IPS DF 6.9 (cell line): ENCODE measurements at places on chromosomes 2 and 18.

DNA sequence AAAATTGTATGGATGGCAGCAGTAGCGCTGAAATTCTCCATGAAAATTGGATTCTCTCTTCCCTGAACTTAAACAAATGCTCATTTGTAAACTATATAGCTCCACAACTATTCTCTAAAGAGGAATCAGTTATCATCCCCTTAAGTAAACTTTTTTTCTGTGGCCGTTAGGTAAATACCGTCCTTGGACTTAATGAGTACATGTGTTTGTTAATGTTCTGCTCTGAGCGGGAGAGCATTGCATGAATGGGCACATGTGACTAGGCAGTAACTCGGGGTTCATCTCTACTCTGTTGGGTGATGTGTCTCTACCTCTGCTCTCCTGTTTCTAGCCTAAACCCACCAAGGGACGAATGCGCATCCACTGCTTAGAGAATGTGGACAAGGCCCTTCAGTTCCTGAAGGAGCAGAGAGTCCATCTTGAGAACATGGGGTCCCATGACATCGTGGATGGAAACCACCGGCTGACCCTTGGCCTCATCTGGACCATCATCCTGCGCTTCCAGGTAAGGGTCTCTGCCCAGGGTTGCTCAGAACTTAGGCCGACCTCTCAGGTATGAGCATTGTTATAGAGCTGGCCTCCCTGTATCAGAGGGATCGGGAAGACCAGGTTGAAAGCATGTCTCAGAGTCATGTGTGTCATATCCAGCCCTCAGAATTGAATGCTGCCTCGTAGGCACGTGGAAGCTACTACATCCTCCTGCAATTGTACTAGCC is 111.5 kb upstream of the EML6 start:
- DNase-seq = no peak

DNA sequence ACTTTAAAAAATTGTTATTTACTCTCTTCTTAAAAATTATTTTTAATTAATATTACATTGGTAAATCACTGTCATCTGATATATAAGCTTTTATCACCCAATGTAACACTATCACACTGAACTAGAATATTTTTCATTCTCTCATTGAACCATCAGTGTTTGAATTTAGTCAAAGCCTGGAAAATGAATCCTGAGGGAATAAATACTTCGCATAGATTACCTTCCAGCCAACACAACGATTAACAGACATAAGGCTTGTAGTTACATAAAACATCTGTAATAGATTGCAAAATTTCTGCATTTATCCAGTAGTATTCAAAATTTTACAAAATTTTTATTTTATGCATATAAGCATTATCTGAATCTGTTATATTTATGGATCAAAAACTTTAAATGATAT is 314.9 kb downstream of the ERBB4 start:
- no peak for DNase-seq

DNA sequence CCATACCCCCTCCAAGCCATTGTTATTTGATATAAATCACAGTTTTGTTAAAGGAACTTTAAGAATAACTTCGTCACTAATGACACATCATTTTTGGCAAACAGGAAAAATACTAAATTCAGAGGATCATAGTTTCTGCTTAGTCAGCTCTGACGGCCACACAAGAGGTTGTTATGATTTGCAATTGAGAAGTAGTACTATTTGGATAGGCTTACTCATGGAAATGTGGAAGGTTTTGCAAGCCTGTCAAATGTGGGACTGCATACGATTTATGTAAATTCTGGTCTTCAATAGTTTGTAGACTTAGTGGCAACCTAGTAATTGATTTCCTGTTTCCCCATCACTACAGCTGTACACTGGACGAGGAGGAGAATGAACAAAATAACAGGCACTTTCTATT is 108.1 kb downstream of the ARHGEF33 start:
- DNase-seq = no peak

DNA sequence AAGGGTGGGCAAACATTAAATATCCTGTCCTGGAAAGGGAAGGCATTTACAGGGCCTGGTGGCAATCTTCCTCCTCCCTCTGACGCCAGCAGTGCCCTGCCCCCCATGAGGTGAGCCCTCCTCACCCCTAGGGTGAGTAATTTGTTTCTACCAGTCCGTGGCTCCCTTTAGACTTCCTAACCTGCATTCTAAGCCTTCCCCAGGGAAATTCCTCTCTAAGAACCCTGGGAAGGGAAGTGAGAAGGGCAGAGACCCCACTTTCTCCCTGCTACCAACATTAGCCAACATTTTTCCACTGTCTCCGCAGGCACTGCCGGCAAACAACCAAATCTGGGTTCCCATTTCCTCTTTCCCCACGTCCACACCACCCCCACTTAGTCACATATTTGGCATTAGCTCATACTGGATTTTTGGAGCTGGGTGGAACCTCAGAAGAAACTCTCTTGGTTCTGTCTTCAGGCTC is 69.3 kb downstream of the NRP2 start:
- DNase-seq = no peak

GRCh38 chr2:65075605-65076344 is 19.6 kb downstream of the CEP68 start:
- no peak for DNase-seq

GRCh38 chr2:148023861-148024260 is 3.0 kb downstream of the MBD5 start:
- DNase-seq = no peak

GRCh38 chr2:8501061-8501720 is 180.7 kb upstream of the ID2 start:
- no peak for DNase-seq

- DNase-seq = no peak
Observed at GRCh38 chr2:7639476-7639875, 722.3 kb downstream of the RNF144A start.

GRCh38 chr2:8229546-8229986 is 452.3 kb upstream of the ID2 start:
- no peak for DNase-seq

- DNase-seq = no peak
Observed at GRCh38 chr2:198146346-198146940, 342.1 kb downstream of the PLCL1 start.

- no peak for DNase-seq
Observed at GRCh38 chr18:8561123-8561910, 47.9 kb upstream of the RAB12 start.

- DNase-seq = no peak
Observed at GRCh38 chr2:60796573-60797509, 40.8 kb downstream of the PAPOLG start.

DNA sequence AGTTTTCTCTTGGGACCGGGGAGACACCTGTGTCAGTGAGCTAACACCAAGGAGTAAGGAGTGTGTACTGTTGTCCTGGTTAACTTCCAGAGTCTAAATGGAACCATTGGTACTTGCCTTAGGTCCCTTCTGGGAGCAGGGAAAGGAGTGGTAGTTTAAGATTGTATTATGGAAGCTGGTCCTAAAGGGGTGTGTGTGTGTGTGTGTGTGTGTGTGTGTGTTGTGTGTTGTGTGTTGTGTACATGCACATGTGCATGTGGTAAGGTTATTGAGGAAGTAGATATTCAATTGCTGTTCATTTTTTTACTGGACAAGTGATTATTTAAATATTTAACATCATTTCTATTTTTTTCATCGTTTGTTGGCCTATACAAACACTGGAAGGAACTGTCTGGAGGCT is 1.4 kb downstream of the APLF start:
- no peak for DNase-seq

DNA sequence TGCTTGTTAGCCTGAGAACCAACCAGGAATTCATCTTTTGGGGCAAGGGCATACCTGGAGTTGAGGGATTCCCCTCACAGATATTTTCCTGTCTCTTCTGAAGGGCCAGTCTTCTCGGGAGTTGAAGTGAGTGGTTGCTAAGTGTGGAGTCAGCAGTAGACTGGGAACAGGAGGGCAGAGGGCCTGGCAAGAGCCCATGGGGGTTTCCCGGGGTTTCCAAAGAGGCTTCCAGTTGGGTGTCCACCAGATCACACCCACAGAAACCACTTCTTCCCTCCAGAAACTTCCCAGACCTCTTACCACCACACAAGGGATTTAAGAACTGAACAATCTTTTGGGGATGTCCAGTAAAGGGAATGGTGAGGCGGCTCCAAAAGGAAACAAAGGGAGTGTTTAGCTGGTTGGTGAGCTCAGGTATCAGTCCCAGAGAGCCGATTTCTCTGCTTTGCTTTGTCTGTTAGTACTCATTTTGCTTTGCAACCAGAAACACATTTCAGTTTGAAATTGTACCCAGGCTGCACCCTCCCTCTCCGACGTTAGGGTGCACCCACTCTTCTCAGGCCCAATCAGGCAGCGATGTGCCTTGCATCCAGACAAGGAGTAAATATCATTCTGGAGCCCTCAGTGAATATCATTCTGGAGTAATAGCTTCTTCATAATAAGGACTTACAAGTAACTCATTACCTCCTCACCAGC is 47.5 kb upstream of the SPATS2L start:
- no peak for DNase-seq

DNA sequence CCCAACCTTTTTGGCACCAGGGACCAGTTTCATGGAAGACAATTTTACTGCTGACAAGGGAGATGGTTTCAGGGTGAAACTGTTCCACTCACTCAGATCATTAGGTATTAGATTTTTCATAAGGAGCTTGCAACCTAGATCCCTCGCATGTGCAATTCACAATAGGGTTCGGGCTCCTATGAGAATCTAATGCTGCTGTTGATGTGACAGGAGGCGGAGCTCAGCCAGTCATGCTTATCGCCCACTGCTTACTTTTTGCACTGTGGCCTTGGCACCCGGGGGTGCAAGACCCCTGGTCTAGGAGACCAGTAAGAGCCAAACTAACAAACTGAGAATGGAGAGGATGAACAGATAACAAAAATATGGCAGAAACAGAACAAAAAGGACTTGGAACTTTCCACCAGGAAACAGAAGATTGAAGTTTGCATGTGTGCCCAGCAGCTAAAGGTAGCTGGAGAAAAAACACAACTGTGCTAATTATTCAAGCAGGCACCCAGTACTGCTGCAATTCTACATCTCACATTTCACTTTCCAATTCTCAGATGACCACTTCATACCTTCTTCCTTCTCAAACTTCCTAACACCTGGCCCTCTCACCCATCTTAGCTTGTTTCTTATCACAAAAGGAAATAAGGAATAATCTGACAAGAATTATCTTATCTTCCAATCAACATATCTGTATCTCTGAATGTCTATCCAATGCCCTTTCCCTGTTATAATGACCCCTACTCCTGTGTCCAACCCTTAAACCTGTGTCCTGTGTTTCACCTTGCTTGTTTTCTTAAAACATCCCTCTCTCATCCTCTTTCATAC is 24.8 kb downstream of the SP3 start:
- DNase-seq = no peak

DNA sequence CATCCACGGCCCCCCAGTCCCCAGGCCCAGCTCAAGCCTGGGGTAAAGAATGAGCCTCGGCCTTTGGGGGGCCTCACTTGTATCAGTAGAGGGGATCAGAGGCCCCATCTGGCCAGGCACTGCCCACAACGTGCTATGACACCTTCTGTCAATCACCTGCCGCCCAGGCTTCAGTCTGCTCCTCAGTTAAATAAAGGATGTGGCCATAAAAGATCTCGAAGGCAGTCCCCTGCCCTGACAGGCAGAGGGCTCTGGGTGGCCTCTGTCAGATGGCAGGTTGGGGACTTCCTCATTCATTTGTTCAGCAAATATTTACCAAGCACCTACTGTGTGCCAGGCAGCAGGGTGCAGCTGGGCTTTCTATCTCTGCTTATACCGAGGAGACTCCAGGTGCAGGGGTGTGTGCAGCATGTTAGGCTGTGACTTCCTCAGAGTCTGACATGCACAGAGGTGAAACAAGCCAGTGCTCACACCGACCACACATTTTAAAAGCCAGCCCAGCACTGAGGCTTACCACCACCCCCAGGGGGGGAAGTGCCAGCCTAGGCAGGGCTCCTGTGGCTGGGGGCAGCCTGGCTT is 166.4 kb downstream of the GALNT1 start:
- DNase-seq = no peak

DNA sequence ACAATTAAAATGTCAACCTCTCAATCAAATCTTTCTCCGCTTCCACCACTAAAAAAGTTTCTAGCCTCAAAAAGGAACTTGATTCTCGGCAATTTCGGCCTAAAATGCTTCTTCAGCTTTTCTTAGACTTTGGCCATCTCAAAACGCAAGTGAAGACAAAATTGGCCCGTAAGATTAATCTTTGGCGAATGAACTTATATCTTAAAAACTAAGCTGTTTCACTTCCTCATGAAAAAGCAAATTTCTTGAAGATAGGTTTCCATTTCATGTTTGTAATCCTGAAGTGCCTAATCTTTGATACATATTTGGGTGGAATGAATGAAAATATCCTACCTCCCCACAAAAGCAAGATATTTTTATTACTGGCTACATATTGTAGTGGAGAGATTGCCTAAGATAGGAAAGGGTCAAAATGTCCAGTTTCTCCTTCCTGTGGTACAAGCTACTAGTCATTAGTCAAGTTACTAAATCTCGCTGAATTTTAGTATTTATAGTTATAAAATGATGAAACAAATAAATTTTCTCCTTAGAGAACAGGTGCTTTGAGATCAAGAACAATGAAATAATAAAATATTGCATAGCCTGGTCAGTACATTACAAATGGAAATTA is 85.4 kb upstream of the ZEB2 start:
- DNase-seq = no peak

DNA sequence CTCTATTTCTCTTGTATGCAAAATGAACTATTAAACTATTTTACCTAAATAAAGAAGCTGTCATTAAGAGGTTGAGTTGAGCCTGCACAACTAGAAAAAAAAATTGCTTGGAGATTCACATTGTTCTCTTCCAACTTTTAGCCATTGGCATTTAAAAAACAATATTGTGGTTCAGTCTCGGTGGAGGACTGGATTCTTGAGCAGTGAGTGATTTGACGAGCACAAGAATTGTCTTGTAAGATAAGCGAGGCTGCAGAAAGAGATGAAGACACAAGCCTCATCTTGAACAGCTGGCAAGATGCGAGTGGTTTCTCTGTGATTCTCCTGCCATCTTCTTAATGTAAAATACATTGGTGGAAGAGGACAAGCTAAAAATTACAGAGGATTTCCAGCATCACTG is 67.0 kb downstream of the GALR1 start:
- no peak for DNase-seq

- DNase-seq = no peak
Observed at GRCh38 chr2:2581331-2582159, 250.5 kb upstream of the MYT1L start.

GRCh38 chr2:80135001-80135400 is 169.6 kb downstream of the LRRTM1 start:
- DNase-seq = no peak

- DNase-seq = peak; percentile 20
Observed at GRCh38 chr18:77702686-77703085, 453.0 kb downstream of the GALR1 start.

DNA sequence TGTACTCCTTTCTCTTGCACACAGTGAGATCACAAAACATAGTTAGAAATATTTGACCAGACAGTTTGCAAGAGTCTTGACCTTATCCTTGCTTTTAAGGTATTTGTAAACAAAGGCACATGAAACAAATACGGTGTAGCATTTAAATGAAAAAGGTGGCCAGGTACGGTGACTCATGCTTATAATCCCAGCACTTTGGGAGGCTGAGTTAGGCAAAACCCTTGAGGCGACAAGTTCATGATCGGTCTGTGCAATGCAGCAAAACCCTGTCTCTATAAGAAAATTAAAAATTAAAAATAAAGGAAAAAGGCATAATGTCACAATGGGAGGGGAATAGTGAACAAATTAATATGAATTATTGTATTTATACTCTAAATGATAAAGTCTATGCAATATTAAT is 109.5 kb upstream of the PIK3C3 start:
- DNase-seq = no peak
